ENCODE measurements at places on chromosomes 5 and 9.

DNA sequence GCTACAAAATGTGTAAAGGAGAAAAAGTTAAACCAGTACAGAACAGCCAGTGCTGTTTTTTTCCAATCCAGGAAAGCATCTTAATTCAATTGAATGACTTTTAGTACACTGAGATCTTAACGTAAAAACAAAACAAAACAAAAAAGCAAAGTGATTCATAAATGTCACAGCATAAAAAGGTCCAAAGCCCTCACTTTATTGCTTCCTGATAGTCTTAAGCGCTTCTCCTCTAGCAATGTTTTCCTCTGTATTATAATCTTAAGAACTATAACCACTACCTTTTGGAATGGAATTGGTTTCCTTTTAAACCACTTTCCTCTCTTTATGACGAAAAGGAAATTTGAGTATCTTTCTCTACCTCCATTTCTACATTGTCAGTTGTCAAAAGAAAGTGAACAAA is 91.4 kb downstream of the SEMA5A start:
- DNase-seq: no peak

- no peak for DNase-seq
Measured at GRCh38 chr5:59917121-59917520, 23.6 kb upstream of the PDE4D start.

DNA sequence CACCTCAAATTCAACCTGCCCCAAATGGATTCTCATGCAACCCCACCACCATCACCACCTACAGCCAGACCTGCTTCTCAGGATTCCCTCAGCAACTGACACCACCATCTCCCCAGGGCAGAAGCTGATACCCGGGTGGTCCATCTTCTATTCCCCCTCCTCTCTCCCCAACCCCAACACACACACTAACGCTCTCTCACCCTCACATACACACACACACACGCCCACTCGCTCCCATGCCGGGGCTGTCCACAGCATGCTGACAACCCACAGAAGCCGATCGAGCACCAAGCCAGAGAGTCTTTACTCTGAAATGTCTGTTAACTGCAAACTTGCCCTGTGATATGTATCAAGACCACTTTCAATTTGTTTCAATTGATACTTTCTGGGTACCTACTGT is 28.4 kb downstream of the B4GALT1 start:
- no peak for DNase-seq

DNA sequence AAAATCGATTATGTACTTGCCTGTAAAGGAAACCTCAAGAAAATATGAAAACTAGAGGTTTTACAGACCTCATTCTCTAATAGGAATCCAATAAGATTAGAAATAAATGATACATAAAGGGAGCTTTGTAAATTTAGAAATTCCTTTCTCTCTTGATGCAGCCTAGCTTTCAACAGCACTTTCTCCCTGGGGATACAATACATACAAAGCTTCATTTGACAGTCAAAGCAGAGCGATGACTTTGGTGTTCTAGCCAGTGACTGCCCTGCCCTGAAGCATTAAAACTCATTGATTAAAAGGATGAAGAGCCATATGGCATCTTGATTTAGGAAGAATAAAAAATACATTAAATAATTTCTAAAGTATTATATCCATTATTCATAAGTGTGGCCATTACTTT is 46.3 kb upstream of the GLIS3 start:
- no peak for DNase-seq

DNA sequence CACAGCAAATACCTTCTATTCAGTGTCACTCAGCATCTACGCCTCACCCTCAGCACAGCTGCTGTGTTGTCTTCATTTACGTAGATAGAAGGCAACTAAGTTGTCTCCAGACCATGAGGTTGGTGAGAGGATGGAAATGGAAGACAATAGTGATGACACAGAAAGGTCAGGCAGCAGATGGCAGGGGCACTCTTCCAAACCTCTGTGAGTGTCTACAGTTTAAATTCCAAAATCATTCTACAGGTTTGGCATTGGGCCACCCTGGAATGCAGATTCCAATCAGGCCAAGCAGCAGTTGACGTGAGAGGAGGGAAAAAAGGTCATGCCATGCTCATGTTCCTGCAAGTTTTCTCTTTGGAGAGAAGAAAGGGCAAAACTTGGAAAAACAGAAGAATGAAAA is 68.7 kb upstream of the ADAMTSL1 start:
- peak; percentile 22 for DNase-seq

GRCh38 chr5:88502179-88503040 is 233.8 kb upstream of the TMEM161B start:
- DNase-seq: no peak

GRCh38 chr5:107558823-107559375 is 111.8 kb downstream of the EFNA5 start:
- no peak for DNase-seq

- no peak for DNase-seq
Measured at GRCh38 chr5:5330728-5331452, 91.6 kb upstream of the ICE1 start.

DNA sequence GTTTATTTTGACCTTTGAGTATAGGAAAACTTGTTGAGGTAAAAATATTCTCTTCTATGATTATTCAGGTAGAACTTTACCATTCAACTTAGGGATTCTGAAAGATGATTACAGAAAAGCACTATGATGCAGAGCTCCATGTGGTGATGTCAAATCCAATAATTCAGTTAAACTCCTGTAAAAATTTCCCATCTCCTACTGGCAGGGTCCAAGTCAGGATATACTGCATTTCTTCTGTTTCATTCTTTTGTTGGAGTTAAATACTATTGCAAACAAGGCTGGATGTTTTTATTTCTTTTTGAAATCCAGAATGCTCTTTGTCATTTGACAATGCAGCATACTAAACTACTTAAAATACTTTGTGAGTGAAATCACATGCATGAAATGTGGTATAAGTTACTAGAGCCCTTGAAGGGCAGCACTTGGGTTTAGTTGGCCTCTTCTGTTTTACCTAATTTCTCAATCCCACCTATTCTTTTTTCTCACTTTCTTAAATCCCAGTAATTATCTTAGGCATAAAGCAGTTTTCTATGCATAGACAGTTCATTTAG is 204.5 kb downstream of the FBXL7 start:
- no peak for DNase-seq

GRCh38 chr9:108854641-108855528 is 901 bp downstream of the ACTL7B start:
- DNase-seq: no peak

DNA sequence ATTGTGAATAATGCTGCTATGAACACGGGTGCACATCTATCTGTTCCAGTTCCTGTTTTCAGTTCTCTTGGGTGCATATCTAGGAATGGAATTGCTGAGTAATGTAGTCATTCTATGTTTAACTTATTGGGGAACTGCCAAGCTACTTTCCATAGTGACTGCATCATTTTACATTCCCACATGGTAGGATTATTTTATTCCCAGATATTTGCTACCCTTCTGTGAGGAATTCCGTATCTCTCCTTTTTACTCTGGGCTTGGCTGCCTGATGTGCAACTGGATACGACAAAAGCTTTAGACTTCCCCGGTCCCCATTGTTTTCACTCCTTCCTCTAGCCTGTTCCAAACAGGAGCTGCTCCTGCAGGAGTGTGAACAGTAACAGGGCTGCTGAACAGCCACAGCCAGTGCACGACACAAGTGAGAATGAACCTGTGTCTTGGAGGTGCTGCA is 7.2 kb downstream of the TAS2R1 start:
- peak; percentile 93 for DNase-seq

GRCh38 chr5:176491101-176491502 is 42.9 kb downstream of the FAF2 start:
- no peak for DNase-seq

DNA sequence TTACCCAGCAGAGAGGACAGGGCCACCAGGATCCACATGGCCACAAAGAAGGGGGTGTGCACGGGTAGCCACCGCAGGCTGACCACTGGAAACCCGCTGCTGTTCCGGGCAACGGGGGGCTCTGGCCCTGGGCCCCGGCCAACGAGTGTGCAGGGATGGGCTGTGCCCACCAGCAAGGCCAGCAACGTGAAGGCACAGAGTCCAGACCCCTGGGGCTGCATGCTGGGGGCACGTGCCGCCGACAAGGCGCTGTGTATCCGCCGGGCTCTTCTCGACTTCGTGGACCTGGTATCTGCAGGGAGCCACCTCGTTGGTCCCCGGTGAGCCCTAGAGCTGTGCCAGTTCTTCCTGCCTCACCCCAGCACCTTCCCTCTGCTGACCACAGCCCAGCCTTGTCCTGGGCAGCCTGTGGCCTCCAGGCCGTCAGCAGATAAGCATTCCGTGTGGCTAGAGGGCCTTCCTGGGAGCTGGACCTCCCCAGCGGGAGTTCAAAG is 42.2 kb upstream of the CEP72 start:
- no peak for DNase-seq

- DNase-seq: peak; percentile 23
Measured at GRCh38 chr9:88218726-88219125, 80.5 kb upstream of the SPATA31C2 start.

- DNase-seq: no peak
Measured at GRCh38 chr9:42386477-42386876, 203.0 kb downstream of the SPATA31A6 start.

- no peak for DNase-seq
Measured at GRCh38 chr5:180959661-180960060, 29.0 kb upstream of the BTNL3 start.

DNA sequence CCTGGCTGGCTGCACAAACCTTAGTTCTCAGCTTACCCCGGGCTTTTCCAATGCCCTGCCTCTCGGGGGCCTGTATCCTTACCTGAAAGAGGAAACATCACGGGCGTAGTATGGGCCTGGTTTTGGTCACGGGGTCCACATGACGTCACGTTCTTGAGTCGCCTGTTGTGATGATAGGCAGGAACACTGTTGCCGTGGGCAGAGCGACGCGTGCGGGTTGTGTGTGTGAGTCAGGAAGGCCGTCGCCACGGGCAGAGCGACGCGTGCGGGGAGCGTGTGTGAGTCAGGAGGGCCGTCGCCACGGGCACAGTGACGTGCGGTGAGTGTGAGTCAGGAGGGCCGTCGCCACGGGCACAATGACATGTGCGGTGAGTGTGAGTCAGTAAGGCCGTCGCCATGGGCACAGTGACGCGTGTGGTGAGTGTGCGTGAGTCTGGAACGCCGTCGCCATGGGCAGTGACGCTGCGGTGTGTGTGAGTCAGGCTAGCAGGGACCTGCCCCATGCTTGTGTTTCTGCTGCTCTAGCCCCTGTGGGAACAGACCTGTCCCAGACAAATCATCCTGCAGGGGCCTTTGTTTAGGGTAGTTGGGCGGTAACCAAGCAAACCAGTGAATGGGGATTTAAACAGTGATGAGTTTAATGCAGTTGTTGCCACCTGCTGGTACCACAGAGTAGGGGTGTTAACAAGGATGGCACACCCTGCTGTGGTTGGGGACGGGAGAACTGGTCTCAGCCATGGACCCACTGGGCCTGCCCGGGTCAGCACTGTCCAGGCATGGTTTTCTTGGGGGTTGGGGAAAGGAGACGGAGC is 19.8 kb downstream of the TRIP13 start:
- DNase-seq: peak; percentile 93

- no peak for DNase-seq
Measured at GRCh38 chr5:12367973-12368372, 463.7 kb upstream of the CTNND2 start.

- DNase-seq: peak; percentile 67
Measured at GRCh38 chr9:86700629-86701028, 246.7 kb downstream of the GAS1 start.

- no peak for DNase-seq
Measured at GRCh38 chr9:137786511-137786920, 91.1 kb upstream of the CACNA1B start.

DNA sequence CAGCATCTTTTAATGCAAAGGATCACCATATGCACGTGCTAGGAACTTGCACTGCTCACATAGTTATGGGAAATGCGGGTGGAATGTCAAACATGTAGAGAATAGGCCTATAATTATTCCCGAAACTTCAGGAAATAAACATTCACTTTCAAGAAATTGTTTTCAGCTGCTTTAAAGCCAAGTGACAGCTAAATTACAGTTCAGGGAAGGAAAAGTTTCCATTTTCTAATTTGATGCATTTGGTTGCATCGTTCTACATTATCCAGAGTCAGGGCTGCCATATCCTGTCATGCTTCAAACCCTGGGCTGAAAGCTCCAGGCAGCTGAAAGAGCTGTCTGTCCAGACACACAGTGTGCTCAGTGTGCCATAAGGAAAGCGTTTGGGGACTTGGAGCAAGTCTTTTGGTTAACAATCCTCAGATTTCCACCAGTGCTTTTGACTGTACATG is 518.1 kb downstream of the CSNK1G3 start:
- no peak for DNase-seq

DNA sequence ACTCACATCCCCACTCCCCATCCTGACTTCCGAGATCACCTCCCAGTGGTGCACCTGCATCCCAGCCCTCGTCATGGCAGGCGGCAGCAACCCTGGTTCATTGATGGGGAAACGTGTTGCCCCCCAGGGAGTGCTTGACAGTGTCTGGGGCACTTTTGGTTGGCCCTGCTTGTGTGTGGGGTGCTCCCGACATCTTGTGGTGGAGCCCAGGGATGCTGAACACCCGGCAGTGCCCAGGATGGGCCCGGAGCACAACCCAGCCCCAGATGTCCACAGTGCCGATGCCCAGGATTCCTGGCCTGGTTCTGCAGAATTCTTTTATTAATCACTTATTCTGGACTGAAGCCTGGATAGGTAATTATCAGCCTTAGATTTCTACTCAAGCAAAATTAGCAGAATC is 3.7 kb downstream of the MRPL36 start:
- DNase-seq: no peak

DNA sequence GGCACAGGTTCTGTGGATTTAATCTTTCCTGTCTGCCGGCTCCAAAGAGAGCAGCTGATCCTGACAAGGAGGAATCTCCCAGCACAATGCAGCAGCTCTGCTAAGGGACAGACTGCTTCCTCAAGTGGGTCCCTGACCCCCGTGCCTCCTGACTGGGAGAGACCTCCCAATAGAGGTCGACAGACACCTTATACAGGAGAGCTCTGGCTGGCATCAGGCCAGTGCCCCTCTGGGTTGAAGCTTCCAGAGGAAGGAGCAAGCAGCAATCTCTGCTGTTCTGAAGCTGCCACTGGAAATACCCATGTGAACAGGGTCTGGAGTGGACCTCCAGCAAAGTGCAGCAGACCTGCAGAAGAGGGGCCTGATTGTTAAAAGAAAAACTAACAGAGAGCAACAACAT is 630.2 kb upstream of the FTMT start:
- DNase-seq: no peak

DNA sequence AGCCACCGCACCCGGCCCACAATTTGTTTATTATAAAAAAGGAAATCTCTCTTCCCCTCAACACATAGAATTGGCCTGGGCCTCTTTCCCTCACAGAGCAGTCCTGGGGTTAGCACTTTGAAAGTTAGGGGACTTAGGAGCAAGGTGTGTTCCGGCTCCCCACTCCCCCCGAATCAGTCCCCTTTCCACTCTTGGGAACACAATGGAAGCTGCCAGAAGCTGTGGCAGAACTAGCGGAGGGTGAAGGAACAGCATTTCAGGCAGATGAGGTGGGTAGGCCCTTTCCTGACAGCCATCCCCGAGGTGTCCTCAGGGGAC is 16.4 kb upstream of the C5orf47 start:
- no peak for DNase-seq

Measured in fibroblast of pulmonary artery (primary cell).